CD4-positive, alpha-beta T cell treated with Interleukin-1 beta for 1 hour (primary cell): ENCODE measurements at places on chromosomes 4 and X.

- no peak for DNase-seq
These were observed 895.1 kb downstream of the PCDH18 start for GRCh38 chr4:136637071-136637777.

DNA sequence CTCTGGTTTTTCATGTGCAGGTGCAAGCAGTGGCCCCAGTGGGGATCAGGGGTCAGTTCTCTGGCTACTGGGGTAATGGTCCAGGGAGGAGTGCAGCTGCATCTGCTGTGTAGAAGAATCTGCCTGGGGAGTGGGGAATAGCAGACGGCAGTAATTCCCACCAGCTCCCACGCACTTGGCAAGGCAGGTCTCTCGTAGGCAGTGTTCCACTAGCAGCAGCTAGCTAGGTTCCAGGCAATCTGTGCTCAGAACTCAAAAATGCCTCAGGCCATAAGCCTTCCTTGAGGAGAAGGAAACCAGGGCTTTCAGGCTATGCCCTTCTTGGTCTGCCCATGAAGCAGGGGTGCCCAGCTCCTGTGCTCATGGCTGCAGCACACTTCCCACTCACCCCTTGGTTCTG, 38.8 kb downstream of the DCLK2 start:
- DNase-seq: no peak

GRCh38 chrX:101774340-101774739, 114.7 kb upstream of the ARMCX2 start:
- no peak for DNase-seq

GRCh38 chrX:30615229-30615628, 37.7 kb upstream of the TASL start:
- DNase-seq: no peak

- DNase-seq: no peak
These were observed at the start of gene ADRA2C for GRCh38 chr4:3766036-3766784. Gene ADRA2C (plus strand): TSS chr4:3766385. CDS start chr4:3766607, 222 bp downstream.

DNA sequence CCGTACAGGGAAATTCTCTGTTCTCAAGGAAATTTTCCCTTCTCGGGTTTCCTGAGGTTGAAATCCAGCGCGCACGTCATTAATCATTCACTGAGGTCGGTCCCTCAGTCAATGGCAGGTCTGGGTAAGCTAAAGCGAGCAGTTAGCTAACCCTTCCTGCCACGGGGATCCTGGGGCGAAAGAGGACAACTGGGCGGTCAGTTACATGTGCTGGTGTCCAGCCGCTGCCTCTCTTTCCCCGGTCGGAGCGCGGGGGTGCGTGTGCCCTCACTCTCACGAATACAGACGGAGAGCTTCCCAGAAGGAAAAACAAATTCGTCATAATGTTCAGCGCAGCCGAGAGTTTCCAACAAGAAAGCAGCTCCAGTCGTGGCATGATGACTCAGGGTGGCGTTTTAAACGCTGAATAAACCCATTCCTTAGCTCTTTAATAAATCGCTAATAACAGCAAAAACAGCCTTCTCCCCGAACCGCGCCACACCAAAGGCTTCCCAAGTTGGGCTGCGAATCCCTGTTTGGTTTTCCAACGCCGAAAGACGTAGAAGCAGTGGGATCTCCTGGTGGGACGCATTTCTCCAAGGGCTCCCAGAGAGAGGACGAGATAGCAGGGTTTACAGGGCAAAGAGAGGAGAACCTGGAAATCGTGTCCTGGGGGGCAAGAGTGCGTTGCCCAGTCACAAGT, 752 bp upstream of the FGF5 start:
- no peak for DNase-seq

GRCh38 chr4:10587296-10587695, 97.3 kb downstream of the CLNK start:
- no peak for DNase-seq

DNA sequence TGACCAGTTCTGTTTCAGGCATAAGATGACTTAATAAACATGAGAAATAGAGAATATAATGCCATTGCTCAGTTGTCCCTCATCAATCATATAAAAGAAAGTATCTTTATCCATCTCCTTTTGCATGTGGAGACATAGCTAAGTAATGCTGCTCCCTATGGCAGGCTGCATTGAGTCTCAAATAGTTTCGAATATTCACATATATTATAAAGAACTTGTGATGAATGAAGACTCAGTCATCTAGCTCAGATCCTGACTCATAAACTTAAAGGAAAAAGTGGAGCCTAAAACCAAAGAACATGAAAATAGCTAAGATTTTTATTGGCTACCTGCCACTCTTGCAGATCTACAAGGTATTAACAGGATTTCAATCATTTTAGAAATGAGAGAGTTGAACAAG, 11.7 kb upstream of the TLL1 start:
- no peak for DNase-seq

GRCh38 chr4:155643087-155643486, 23.6 kb upstream of the GUCY1A1 start:
- no peak for DNase-seq

GRCh38 chr4:23266401-23266800, 573.7 kb downstream of the GBA3 start:
- DNase-seq: no peak

- DNase-seq: no peak
These were observed 9.1 kb upstream of the ARHGEF38 start for GRCh38 chr4:105543346-105543745.

DNA sequence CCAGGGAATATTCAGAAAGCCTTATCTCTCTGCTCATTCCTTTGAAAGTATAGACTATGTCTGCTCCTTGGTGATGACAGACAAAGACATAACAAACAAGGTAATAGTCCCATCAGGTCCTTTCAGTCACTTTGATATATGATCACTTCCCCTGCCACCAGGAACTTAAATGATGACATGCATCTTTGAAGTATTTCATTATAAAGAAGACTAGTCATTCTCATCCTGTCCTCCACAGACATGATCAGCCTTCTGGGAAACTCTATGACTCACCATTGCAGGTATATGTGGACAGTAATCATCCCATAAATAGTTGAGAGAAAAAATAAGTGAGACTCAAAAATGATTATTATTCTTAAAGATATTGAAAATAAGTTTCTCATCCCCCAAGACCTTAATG, 117.5 kb upstream of the VCX2 start:
- no peak for DNase-seq

DNA sequence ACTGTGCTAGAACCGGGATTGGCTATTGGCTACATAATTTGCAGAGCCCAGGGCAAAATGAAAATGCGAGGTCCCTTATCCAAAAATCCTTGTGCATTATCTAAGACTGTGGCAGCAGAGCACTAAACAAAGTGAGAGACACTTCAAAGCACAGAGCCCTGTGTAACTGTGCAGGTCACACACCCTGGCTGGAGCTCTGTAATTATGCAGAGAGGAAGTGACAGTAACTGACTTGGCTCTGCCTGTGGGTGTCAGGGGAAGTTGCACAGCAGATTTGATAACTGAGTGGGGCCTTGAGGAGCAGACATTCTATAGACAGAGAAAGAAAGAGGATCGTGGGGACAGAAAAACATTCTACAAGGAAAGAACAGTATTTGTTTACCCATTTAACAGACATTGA, 173.5 kb upstream of the FMR1 start:
- DNase-seq: no peak

DNA sequence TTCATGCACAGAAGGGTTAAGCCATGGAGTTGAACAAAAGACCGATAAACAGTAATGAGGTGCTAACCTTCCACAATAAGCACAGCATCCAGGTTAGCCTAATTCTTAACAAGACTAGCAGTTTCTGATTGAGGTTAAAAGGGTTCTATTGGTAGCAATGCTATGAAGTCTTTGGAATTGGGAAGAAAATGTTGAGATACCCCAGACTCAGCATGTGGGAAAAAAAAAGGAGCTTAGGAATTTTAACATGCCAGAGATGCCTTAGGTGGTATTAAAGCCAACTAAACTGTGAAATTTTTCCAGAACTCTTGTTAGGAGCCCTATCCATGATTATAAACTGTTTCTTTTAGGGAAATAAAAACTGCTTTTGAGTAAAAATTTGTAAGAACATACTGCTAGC, 391.7 kb downstream of the GABRG1 start:
- DNase-seq: no peak

GRCh38 chr4:124290678-124291077, 421.9 kb downstream of the ANKRD50 start:
- DNase-seq: no peak

- no peak for DNase-seq
These were observed 49.6 kb downstream of the MAGEB16 start for GRCh38 chrX:35847736-35848135.

DNA sequence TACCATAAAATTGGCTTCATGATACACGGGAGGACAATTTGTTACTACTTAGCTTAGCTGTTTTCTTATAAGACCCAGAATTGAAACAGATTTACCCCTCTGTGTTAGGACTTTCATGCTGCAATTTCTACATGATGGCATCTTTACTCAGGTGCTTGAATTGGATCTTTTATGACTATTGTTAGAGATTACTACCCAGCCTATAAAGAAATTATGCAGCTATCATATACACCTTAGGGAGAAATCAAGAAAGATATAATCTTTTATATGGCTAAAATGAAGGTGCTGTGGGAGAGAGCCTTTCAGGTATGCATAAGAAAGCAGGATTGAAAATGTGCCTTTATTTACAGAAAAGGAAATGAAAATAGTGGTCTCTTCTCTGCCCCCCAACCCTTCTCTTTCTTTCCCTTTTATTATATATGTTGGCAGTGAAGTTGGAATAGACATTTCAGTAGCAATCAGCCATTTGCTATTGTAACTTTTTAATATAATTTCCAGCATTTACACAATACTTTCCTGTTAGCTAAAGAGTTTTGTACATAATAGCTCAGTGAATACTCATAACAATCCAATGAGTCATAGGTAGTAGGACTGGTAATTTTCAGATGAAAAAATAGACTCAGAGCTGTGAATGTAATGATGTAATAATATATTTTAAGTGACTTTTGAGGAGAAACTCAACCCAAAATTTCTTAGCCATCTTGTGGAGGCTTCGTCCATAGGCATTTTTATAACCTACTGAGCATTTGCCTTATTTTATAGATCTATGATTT, 311.8 kb downstream of the ADGRL3 start:
- no peak for DNase-seq

- DNase-seq: no peak
These were observed 49.2 kb downstream of the FHIP1A start for GRCh38 chr4:151458148-151458547.

GRCh38 chrX:47145395-47146120, 537 bp downstream of the RBM10 start:
- DNase-seq: no peak

GRCh38 chr4:158065176-158065575, 107.6 kb downstream of the GASK1B start:
- DNase-seq: no peak

- no peak for DNase-seq
These were observed 47.4 kb upstream of the APOOL start for GRCh38 chrX:84956304-84956703.

DNA sequence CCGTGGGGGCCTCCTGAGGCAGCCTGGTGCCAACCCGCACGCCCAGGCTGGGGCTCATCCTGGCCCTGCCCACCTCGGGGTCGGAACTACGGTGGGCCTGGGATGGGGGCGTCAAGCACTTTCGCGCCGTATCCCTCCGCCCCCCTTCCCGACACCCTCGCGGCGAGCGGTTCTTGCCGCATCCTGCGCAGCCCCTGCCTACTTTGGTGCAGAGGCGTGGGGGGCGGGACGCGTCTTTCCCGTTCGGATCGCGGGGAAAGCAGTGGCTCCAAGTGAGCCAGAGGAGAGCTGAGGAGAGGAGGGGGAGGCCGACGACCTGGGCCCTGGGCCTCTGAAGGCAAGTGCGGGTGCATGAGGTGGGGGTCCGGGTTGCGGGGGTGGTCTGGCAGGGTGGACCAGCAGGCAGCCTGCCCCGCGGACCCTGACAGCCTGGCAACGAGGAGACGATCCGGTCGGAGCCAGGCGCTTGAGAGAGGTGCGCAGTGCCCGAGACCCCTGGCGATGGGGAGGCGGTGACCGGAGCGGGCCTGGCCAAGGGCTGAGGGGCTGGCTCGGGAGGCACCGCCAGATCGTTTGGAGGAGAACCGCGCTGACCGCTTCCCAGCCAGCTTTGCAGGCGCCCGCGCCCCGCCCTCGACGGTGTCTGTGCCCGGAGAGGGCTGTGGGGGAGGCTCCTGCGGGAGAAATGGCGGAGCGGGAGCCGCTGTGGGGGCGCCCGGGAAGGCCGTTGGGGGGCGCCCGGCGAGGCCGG, at the start of gene GPRASP2:
Gene GPRASP2, plus strand, starts transcription at position 233 of the 751 bp plus-strand sequence. CDS start 2,422 bp downstream, outside the sequence.
- DNase-seq: no peak

GRCh38 chr4:133866328-133866699, 335.3 kb downstream of the PABPC4L start:
- DNase-seq: no peak

DNA sequence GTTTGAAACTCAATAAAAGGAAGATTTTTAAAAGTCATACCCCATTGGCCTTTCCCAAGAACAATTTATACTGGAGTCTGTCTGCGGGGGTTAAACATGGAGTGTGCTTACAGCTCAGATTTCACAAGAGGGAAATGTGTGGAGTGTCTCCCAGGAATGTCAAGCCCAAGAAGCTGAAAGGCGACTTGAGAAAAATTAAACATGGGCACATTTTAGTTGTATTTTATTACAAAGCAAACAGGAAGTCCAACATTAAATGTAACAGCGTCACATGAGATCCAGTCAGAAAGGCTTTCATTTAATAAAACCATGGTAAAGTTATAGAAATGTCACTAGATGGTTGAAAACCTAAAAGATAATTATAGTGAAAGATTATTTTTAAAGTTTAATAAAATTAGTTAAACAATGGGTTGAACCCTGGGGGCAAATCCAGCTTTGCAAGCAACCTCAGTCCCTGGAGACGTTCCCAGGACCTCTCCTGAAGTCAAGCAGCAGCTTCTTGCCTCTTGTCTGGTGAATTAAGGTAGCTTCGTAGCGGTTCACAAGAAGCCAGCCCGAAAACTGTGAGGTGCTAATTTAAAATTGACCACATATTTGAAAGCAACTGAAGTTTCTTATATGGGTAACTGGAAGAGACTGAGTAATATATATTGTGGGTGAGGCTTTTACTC, 168.4 kb upstream of the EDNRA start:
- DNase-seq: no peak

- DNase-seq: no peak
These were observed 631 bp downstream of the EVC start for GRCh38 chr4:5711479-5712184.

- no peak for DNase-seq
These were observed 67.3 kb upstream of the PRPS1 start for GRCh38 chrX:107560980-107561379.

GRCh38 chr4:183136855-183137254, 37.8 kb downstream of the WWC2 start:
- no peak for DNase-seq

DNA sequence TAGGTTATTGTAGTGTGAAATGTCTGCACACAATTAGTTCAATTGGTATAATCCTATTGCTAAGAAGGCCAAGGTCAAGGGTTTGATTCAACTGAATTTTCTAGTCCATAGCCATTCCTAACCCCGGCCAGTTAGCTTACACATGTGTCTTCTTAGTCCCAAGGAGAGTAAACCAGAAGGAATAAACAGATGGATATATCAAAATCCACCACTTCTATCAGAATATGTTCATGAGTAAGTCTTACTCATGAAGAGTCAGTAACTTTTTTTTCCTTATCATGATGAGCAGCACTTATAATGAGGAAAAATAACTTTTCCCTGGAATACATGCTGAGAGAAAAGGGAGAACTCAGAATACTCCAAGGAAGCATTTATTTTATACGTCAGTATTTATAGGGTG, 9.5 kb downstream of the HHIP start:
- no peak for DNase-seq
